ENCODE measurements at places on chromosomes 16 and 17.

DNA sequence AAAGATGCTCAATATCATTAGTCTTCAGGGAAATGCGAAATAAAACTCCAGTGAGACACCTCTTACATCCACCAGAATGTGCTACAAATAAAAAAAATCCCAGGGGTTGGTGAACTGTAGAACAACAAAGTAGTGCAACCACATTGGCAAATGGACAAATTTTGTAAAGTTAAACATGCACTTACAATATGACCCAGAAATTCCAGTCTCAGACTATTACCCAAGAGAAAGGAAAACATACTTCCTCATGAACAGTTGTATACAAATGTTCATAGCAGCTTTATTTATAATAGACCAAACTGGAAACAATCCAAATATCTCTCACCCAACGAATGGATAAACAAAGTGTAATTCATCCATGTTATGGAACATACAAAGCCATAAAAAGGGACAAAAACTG lies 239.5 kb downstream of the ABCC12 start:
- no peak for DNase-seq

GRCh38 chr17:68910251-68910705 lies 44.9 kb downstream of the ABCA8 start:
- DNase-seq, result no peak

DNA sequence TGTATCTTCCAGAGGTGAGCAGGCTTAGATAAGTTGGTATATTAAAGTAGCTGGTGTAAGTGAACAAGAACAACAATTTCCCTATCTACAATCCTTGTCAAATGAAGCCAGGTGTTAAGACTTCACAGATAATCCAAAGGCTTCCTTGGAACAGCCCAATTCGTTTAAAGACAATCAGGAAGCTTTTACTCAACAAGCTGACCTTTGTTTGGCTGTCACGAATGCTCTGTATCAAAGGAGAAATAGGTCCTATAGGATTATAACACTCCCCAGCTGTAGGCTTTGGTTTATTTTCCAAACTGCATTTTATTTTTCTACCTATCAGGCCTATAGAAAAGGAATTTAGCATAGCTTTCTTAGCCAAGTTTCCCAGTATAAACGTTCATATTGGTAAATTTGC lies 766.5 kb upstream of the GOT2 start:
- no peak for DNase-seq

DNA sequence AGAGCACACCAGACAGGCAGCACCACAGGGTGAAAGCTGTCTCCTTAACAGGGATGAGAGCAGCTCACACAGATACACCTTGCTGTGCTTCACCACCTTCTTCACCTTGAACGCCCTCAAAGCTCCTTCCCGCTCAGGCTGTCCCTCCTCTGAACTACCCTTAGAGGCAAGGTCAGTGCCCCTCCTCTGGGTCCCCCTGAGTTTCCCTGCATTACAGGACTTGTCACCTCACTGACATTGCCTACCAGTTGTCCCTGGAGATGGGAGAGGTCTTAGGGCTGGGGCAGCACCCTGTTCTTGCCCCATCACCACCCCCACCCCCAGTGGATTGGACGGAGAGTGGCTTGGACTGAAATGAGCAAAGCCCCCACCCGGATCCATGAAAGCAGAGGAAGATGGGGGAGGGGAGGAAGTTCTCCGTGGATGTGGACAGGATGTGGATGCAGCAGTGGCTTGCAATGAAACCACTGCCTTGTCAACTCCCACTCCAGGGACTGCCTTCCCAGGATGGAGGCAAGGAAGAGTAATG lies 73.2 kb upstream of the CDH5 start:
- no peak for DNase-seq

DNA sequence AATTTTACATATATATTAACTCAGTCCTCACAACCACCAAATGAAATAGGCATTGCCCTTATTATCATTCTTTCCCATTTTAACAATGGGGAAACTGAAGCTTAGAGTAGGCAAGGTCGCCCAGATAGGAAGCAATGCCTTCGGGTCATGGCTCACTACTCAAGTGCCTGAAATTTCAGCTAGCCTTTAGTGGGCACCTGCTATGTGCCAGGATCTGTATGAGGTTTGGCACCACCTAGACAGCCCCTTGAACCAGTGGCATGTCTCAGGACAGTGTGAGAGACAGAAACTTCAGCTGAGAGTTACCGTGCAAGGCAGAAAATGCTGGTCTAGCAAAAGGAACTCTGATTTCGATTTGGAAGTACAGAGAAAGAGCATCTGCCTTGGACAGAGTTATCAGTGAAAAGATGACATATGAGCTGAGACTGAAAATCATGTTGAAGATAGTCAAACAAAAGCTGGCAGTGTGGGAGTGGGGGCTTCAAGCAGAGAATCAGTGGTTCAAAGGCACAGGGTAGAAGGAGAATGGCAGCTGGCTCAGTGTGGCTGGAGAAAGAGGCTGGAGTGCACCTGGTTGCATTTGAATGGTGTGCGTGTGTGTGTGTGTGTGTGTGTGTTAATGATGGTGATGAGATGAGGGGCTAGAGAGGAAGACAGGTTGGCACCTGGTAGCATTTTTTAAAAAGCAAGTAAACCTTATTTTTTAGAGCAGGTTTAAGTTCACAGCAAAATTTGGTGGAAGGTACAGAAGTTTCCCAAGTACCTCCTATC lies 29.1 kb downstream of the CDH13 start:
- DNase-seq, result no peak

- DNase-seq, result no peak
Measured at GRCh38 chr17:60159479-60159866, 9.7 kb downstream of the CA4 start.

- DNase-seq, result no peak
Measured at GRCh38 chr17:11928436-11928835, 68.8 kb downstream of the ZNF18 start.

DNA sequence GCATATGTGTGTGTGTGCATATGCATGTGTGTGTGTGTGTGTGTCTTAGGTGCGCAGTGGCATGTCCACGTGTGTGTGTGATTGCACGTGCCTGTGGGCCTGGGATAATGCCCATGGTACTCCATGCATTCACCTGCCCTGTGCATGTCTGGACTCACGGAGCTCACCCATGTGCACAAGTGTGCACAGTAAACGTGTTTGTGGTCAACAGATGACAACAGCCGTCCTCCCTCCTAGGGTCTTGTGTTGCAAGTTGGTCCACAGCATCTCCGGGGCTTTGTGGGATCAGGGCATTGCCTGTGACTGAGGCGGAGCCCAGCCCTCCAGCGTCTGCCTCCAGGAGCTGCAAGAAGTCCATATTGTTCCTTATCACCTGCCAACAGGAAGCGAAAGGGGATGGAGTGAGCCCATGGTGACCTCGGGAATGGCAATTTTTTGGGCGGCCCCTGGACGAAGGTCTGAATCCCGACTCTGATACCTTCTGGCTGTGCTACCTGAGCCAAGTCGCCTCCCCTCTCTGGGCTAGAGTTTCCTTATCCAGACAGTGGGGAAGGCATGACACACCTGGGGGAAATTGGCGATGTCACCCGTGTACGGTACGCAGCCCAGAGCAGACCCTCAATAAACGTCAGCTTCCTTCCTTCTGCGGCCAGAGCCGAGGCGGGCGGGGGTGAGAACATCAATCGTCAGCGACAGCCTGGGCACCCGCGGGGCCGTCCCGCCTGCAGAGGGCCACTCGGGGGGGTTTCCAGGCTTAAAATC lies 47.6 kb downstream of the IL21R start:
- DNase-seq, result no peak

GRCh38 chr17:34820248-34820801 lies 140.9 kb downstream of the CCT6B start:
- DNase-seq, result no peak

DNA sequence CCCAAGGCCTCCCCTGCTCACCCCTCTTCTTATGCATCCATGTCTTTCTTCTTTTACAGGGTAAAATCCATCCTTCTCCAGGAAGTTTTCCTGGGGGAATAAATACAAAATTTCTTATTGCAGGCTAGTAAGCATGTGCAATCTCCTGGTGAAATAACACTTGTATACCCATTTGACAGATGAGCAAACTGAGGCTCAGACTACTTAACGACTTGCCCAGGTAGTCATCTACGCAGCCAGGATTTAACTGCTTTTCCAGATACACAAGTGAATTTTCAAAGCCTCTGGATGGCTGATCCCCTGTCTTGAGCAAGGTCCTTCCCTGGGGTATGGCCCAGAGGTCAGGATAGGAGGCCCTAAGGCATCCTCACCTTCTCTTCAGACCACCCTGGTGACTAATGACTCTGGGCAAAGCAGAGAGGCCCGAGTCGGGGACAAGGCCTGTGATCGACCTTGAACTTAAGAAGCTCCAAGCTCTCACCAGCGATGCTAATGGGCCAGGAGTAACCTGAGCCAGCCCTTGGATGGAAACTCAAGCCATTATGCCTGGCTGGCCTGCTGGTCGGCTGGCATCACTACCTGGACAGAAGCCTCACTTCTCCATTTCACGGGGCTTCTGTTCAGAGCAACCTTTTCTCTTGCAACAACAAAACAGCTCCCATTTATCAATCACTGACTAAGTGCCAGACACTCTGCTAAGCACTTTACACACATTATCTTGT lies 33.1 kb downstream of the ZNF423 start:
- no peak for DNase-seq

GRCh38 chr16:81888520-81889394 lies 109.7 kb downstream of the PLCG2 start:
- no peak for DNase-seq

GRCh38 chr17:49520386-49521087 lies 25.4 kb downstream of the NGFR start:
- DNase-seq, result no peak

DNA sequence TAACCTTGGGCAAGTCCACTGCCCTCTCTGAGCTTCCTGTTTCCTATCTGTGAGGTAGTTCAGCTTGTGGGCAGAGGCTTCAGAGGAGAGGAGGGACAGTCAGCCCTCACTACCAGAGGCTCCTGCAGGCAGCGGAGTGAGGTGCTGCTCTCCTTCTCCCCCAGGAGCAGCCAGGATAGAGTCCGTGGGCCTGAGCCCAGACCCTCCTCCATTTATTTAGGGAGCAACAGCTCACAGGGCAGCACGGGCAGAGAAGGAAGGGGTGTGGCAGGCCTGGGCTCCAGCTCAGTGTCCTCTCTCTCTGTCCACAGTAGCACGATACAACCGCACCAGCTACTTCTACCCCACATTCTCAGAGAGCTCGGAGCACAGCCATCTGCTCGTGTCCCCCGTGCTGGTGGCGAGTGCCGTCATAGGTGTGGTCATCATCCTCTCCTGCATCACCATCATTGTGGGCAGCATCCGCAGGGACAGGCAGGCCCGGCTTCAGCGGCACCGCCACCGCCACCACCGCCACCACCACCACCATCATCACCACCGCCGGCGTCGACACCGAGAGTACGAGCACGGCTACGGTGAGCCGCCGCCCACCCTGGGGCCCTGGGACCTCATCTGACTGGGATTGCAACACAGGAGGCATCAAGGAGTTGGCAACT lies 42.3 kb downstream of the BEAN1 start:
- DNase-seq, result no peak

- no peak for DNase-seq
Measured at GRCh38 chr16:15572329-15573001, 70.5 kb downstream of the MARF1 start.

DNA sequence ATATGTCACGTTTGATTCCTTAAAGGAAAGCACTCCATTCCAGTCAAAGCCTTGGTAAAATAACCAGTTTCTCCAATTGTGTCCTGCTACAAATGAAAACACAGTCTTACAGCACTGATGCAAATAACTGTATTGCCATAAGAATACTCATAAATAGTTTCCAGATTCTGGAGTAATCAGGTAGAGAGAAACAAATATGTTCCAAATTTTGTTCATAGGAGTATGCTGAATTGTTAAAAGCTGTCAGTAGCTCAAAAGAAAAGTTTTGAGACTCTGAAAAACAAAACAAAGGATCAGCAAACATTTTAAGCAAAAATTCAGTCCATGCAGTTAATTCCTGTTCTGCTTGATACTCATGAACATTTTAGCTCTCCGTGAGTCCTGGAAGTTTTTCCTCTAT lies 7.8 kb downstream of the DHRS7B start:
- DNase-seq, result no peak

GRCh38 chr16:1295465-1295864 lies 14.0 kb upstream of the UBE2I start:
- no peak for DNase-seq

DNA sequence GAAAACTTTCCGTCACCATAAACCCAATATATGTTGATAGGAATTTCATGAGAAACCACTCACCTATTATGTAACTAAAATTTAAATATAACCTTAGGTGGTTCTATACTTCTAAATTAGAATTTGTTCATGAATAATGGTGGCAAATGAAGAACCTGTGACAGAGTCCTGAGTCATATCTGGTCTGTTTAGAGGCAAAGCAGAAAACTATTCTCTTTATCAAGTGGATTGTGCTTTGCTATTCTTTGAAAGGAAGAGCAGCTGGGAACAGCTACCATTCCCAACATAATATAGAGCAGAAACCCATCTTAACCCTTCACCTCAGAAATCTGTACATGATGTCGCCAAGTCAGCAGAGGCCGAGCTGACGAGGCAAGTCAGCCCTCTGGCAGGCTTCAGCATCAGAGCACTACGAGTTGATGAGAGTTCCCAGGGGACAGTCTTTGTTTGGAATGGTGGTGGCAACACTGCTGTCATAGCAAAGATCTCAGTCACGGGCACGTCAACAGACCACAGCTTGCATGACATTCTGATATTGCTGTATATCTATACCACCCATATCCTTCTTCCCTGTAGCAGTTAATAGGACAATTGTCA lies 631.9 kb upstream of the CA10 start:
- DNase-seq, result no peak

DNA sequence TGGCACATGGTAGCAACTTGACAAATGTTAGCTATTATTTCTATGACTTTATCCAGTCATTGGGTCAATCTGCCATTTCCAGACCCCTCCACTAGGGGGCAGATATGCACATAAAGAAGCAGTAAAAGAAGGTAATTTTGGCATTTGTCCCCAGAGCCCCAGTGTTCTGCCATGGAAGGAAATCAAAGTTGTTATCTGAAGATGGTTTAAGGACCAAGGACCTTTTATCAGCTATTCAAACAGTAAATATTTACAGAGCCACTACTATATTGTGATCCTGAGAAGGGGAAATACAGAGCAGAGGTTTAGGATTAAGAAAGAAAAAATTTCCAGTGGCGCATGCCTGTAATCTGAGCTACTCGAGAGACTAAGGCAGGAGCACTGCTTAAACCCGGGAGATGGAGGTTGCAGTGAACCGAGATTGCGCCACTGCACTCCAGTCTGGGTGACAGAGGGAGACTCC lies 20.0 kb downstream of the TRAF4 start:
- DNase-seq, result peak; percentile 83

DNA sequence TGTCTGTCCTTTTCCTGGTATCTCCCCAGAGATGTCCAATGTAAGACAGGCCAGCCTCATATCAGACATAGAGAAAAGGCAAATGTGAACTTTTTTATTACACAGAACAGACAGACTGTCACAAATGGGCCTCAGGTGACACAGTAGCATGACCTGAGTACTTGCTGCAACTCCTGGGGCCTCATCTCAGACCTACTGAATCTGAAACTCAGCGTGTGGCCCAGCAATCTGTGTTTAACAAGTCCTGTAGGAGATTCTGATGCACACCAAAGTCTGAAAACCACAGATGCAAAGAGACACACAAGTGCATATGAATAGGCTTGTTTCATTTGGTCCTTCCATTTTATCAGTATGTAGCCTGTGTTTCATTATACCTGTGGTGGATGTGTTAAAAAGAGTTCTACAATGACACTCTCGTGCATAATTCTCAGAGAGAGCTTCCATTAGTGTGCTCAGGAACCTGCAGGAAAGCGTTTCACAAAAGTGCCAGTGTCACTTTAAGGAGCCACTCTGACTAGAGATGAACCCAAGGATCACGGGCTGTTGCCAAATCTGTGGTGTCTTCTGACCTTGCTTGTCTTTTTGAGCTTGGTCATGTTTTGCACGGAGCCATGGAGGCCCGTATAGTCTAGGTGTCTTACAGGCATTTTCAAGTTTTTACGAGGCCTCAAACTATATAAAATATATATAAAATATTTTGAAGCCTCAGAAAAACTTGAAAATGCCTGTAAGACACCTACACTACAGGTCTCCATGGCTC lies 33.8 kb upstream of the NF1 start:
- DNase-seq, result no peak

Data from NCI-H510A treated with DMSO at 0.1 percent for 48 hours (cell line).